ENCODE measurements at places on chromosomes 13 and 19.

DNA sequence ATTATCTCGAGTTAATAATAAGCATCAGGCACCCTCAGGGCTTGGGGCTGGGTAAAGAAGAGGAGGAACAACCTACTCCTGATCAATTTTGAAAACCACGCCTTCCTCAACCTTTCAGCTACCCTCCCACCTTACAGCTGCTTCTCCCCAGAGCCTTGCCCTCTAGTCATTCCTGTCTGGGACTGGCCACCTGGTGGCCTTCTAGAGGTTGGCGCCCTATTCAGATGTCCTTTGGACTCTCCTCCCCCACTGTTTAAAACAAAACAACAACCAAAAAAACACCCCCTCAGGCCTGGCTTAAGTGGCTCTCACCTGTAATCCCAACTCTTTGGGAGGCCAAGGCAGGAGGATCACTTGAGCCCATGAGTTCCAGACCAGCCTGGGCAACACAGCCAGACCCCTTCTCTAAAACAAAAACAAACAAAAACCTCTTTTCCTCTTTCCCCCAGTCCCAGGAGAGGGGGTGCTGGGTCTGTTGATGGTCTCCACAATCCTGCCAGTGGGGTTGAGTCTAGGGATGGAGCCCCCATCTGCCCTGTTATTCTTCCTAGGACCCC lies 62.3 kb downstream of the CCDC70 start:
- DNase-seq: peak; percentile 63

GRCh38 chr19:47227352-47228167 lies 3.4 kb downstream of the BBC3 start:
- DNase-seq: peak; percentile 79

- DNase-seq: peak; percentile 86
These were observed 2.1 kb downstream of the TGFB1 start for GRCh38 chr19:41351339-41352245.

GRCh38 chr19:2716722-2717637 lies 4.2 kb downstream of the DIRAS1 start:
- no peak for DNase-seq

DNA sequence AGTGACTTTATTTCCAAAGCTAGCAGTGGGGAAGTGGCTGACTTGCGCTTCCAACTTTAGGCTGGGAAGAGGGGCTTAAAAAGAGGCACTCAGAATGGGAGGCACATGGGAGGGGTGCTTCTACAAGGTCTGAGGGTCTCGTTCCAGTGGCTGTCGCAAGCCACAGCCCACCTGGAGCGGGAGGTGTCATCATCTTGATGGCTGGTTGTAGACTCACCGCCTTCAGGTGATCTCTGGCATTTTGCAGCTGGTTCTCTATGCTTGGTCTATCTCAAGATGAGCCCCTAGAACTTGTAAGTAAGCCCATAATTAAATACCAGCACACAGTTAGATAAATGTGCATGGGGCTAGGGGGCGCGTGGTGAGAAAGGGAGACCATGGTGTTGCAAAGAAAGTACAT lies 9.2 kb downstream of the TEX29 start:
- DNase-seq: no peak

DNA sequence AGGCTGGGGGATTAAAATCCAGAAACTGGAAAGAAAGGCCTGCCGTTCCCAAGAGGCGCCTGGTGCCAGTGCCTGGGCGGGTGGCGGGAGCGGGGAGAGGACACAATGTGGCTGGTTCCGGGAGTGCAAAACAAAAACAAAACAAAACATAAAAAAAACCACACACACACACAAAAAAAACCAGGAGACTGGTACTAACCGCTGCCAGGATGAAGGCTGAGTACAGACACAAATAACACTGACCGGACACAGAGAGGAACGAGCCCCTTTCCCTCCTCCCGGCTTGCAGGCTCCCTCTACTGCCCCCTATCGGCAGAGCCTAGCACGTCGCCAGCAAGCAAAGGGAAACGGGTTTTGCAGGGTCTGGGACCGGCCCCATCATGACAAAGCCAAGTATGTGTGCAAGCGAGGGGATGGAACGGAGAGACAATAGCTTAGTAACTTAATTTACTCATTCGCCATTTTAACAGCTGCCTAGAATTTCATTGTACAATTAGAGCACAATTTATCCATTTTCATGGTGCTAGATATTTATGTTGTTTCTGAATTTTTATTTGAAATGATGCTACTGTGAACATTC lies 17.9 kb upstream of the ZDHHC20 start:
- DNase-seq: peak; percentile 83

DNA sequence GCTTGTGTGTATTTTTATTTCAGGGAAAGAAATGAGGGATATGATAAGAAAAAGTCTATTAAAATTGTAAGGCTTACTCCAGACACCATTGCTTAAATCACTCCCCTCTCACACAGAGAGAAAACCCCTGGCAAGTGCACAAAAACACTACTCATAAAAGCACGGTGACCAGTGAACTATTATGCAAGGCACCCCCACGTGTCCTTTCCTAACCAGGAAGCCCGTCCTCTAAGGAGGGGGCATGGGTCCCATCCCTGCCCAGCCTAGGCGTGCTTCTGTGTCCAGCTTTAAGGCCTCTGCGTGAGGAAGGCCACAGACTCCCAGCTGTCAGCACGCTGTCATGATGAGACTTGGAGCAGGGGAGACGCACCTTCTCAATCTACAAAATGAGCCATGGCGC lies 83.5 kb downstream of the SLC7A1 start:
- DNase-seq: no peak

DNA sequence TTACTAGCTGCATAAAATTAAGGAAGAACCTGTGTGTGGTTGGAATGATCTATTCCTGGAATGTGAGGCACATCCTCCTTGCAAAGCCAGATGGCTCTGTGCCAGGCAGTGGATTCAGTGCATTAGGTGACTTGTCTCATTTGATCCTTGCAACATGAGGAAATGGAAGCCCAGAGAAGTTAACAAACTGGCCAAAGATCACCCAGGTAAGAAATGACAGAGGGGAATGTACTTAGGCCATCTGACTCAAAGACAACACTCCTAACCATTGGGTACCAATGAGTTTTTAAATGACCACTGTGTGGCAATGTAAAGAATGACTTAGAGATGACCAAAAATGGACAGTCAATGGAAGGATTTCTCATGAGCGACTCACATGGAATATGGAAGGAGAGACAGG lies 114.2 kb upstream of the RXFP2 start:
- DNase-seq: no peak

GRCh38 chr19:46133101-46133627 lies 8.7 kb upstream of the IGFL3 start:
- DNase-seq: peak; percentile 72

DNA sequence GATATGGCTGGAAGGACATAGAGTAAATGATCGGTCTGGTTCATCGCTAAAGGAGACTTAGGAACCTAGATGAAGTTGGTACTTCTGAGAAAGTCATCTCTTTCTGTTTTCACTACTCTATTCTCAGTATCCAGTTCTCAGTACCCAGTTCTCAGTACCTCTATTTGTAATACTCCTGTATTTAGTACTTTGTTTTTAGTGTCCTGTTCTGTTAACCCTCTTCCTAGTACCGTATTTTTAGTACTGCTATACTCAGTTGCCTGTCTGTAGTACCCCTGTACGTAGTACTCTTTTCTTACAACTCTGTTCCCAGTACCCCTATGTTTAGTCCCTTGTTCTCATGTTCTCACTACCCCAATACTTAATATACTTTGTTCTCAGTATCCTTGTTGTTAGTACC lies 1.2 kb downstream of the RFXAP start:
- no peak for DNase-seq

DNA sequence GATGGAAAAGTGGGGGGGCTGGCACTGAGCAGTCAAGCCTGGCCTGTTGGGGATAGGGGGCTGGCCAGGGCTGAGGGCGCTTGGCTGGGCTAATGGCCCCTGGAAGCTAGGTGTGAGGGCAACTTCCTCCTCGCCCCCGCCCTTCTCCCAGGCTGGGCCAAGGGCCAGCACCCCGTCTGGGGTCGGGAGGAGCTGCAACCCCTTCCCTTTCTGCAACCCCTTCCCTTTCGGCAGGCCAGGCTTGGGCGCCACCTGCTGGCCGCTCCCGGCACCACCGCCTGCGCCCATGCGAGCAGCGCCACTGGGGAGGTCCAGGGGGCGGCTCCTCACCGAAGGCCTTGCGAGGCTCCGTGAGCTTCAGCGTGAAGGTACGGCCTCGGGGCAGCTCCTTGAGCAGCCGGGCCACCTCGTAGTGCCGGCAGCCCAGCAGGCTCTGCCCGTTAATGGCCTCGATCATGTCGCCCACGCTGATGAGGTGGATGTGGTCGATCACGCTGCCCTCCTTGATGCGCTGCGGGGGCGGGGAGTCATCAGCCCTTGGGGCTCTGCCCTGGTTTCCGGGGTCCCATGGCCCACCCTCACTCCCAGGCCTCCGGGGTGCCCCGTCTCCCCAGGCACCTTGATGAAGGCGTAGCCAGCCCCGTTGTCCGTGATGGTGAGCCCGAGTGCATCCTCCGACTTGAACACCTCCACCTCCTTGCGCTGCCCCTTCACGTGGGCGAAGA lies 5.0 kb upstream of the PTGER1 start:
- DNase-seq: peak; percentile 96

- DNase-seq: no peak
These were observed 5.8 kb downstream of the PEG3 start for GRCh38 chr19:56834564-56835375.
